ENCODE measurements at places on chromosomes 11 and 22. TPM values are rescaled to one million over a fixed set of nuclear protein-coding genes. Genes with fewer than 3 reads are reported as not detected.

XKR3 gene
- not detected for total RNA-seq

APLNR gene
- not detected for total RNA-seq

- DNase-seq, result no peak
Measured at GRCh38 chr22:46977656-46978343, 215.3 kb downstream of the TBC1D22A start.

OR5D13 gene
- not detected for total RNA-seq

GRCh38 chr22:26669060-26669481 lies 11.7 kb downstream of the MIAT start:
- DNase-seq, result peak; percentile 42

- DNase-seq, result no peak
Measured at GRCh38 chr11:125226706-125227105, 62.2 kb downstream of the PKNOX2 start.

DNA sequence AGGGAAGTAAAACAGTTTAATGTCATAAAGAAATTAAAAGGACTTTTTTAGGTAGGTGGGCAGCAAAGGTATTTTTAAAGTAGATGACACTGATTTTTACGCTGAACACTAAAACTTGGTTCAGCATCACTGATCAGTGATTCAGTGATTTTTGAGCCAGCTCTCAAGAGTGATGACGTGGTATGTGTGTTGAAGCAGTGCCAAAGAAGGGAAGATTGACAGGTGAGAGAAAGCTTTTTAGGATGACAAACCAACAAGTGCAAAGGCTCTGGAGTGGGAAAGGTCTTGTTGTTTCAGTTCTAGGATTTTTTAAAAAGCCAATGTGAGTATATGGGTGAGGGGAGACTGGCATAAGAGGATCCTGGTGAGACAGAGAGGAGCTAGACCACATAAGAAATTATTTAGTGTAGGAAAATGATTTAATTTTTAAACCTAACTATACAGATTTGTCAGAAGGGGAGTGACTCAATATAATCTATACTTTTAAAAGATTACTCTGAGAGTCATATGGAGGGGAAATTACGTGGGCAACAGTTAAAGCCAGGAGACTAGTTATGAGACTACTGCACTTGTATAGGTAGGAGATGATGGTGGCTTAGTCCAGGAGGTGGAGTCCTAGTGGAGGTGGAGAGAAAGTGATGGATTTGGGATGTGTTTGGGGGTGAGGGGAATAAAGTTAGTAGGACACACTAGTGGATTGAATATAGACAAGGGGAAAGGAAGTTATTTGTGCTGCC lies 17.6 kb upstream of the CALCB start:
- peak; percentile 52 for DNase-seq

DNA sequence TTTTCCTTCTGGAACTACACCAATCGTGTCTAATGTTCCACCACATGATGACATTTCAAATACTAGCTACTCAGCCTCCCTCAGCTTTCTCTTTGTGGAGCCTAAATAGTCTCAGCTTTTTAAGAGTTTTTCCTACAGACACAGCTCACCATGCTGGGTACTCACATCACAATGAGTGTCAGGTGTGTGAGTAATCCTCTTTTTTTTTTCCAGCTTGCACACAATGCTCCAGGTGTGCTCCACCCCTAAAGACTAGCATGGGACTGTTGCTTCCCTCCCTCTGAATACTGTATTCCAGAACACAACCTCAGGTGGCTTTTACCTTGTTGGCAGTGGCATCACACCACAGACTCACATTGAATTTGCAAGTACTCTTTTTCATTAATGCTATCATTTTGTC lies 11.7 kb downstream of the BTG4 start:
- no peak for DNase-seq

AASDHPPT gene
- total RNA-seq, result 32.6 TPM

DNA sequence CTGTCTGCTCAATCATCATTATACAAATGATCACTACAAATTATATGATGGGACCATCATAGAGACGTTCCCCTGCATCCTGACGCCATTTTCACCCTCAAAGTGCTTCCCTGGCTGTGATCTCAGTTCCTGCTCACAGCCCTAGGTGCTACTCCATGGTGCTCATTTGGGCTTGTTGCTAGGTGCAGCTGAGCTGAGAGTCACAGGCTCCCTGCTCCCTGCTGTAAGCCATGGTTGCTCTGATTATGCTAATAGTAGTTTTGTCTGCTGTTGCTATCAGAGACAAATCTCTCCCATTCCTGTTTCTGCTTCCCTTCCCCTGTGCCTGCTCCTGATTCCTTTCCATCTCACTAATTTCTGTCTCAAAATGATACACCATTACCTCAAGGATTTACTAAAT lies 474.3 kb downstream of the METTL15 start:
- no peak for DNase-seq

- no peak for DNase-seq
Measured at GRCh38 chr11:112334381-112334780, 73.7 kb upstream of the PLET1 start.

DNA sequence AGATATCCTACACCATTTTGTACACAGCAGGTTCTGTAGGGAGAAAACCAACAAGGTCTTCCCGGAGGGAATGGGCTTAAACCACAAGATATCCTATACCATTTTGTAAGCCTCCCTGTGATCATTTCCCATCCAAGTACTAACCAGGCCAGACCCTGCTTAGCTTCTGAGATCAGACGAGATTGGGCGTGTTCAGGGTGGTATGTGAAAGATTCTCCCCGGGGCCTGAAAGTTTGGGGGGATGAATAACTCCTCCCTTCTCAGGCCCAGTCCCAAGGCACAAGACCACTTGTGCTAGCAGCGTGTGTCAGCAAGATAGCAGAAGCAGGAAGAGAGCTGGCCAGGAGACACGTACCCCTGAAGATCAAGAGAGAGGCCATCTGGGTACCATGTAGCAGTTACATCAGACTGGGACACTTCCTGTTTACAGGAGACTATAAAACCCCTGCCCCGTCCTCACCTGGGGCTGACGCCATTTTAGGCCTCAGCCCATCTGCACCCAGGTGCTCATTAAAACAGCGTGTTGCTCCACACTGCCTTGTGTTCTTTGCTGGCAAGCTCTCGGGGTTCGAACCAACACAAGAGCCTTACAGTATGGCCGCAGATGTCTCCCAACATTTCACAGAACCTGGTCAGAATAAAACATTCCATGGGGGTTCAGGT lies 17.3 kb downstream of the MIF start:
- no peak for DNase-seq

- DNase-seq, result peak; percentile 62
Measured at GRCh38 chr11:92594251-92594650, 369.6 kb downstream of the FAT3 start.

- peak; percentile 20 for DNase-seq
Measured at GRCh38 chr22:36853407-36854099, 7.3 kb upstream of the NCF4 start.

GRCh38 chr11:66976028-66976467 lies 944 bp downstream of the C11orf86 start:
- no peak for DNase-seq

GRK3 gene
- 0.98 TPM for total RNA-seq

DNA sequence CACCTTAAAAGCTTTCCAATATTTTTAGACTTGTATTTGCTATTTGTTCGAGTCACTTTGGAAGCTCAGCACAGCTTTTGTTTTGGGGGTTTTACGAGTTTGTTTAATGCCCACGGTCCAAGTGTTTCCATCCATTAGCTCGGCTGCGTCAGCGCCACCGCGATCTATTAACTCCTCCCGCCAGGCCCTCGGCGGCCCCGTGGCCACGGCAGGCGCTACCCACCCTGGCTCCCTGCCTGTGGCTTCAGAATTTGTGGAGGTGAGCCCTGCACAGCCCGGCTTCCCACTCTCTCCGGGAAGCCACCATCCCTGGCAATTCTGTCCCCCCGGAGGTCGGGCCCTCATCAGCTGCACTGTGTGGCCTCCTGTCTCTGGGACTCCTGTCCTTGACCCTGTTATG lies 648.5 kb downstream of the BRD1 start:
- no peak for DNase-seq

FAM180B gene
- not detected for total RNA-seq

TRPC6 gene
- total RNA-seq, result not detected

- no peak for DNase-seq
Measured at GRCh38 chr11:45333001-45333971, 47.1 kb upstream of the SYT13 start.

HPX gene
- not detected for total RNA-seq

CABP7 gene
- total RNA-seq, result not detected

DNA sequence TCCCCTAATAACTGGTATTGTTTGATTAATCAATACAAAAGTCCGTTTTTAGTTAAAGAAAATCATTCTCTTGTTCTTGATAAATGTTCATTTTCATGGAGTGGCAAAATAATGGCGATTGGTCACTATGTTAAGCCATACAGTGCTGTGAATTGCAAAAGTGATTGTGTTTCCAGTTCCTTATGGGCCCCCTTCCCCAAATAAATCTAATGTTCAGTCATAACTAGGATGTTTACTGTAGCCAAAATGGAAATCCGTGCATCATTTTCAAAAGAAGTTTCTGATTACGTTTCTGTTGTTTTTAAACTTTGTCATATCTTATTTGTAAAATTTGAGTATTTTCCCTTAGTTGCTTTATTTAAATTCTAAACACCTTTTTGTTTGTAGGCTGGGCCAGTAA lies 845 bp downstream of the RBM7 start:
- DNase-seq, result no peak

- no peak for DNase-seq
Measured at GRCh38 chr11:126338346-126339055, 17.0 kb upstream of the ST3GAL4 start.

DNA sequence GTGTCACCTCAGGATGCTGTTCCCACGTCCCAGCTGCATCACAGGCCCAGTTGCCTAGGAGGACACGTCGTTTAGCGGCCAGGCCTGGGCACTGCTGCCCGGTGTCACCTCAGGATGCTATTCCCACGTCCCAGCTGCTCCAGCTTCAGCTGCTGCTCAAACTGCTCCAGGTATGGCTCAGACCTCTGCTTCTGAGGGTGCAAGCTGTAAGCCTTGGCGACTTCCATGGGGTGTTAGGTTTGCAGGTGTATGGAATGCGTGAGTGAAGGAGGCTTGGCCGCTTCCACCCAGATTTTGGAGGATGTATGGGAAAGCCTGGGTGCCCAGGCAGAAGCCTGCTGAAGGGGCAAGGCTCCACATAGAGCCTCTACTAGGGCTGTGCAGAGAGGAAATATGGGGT lies 205.3 kb upstream of the B3GAT1 start:
- DNase-seq, result no peak

PTPRCAP gene
- not detected for total RNA-seq

- DNase-seq, result no peak
Measured at GRCh38 chr11:41868606-41869005, 409.2 kb upstream of the LRRC4C start.

OR52B6 gene
- not detected for total RNA-seq

- DNase-seq, result no peak
Measured at GRCh38 chr11:116813781-116814471, 9.2 kb downstream of the APOA4 start.

GRCh38 chr11:17386331-17387084 lies 2.0 kb downstream of the KCNJ11 start:
- DNase-seq, result peak; percentile 27

DNA sequence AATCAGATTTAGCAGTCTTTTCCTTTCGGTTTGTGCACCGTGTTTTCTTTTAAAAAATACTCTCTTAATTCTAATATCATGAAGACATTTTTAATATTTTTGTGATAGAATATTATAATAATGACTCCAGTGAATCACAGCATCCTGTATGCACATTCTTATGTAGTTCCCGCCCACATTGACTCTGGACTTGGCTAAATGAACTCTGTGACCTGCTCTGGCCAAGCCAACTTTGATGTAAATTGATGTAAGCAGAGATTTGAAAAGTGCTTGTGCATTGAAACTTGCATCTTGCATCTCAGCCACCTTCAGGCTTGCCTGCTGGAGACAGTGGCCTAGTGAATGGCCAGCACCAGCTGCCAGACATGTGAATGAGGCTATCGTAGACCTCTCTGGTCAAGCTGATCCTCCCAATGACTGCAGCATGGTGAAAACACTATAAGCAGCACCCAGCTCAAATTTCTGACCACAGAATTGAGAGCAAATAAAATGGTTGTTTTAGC lies 29.2 kb upstream of the PGM2L1 start:
- no peak for DNase-seq

UCP3 gene
- not detected for total RNA-seq

- DNase-seq, result no peak
Measured at GRCh38 chr11:92845805-92846204, 123.6 kb upstream of the MTNR1B start.

GSTT2B gene
- 0.81 TPM for total RNA-seq

DNA sequence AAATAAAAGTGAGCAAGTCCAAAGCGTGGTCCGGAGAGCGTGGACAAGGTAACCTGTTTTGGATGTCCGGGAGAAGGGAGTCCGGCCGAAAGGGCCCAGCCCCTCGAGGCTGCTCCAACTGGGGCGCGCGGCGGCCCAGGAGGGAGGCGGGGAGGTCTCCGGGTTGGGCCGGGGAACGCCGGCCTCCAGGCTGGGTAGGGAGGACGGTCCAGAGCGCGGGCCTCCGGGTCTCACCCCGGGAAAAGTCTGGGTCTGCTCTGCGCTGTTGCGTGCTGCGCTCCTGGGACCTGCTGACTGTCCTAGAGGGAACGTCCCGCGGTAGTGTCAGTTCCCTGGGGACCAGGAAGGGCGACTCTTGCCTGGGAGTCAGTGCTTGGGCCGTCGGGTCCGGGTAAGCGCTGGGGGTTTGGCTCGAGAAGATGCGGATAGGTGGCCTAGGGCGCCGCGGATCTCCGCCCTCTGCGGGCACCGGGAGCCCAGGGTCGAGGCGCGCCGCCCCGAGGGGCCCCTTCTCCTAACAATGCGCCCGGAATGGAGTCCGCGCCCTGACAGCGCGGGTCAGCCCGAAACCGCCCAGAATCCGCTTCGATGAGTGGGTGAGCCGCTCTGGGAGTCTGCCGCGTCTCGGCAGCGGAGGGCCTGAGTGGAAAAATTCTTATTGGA lies 988 bp upstream of the FLI1 start:
- no peak for DNase-seq

GRCh38 chr22:23302171-23303002 lies 122.1 kb downstream of the BCR start:
- DNase-seq, result no peak

DNA sequence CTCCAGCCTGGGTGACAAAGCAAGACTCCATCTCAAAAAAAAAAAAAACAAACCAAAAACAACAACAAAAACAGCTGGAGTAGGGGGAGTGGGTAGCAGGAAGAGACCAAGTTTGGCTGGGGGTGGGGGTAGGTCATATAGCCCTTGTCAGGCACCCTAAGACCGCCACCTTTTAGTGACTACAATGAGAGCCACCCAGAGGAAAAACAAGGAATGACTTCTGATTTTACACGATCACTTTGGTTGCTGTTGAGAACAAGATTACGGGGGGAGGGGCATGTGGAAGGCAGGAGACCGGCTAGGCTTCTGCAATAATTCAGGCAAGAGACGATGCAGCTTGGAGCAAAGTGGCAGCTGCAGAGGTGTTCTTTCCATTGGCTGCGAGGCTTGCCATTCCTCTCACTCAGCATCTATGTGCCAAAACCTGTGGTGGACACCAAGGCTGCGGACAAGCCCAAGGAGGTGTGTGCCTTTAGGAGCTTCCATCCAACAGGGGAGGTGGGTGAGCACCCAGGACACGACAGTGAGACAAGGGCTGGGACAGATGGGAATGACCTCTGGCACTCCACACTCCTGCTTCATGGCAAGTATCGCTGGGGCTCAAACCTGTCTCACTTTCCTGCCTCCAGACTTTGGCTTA lies 1.7 kb downstream of the RPS19BP1 start:
- no peak for DNase-seq

HBE1 gene
- not detected for total RNA-seq

LRFN4 gene
- not detected for total RNA-seq

GRCh38 chr22:17684245-17684644 lies 45.7 kb downstream of the BCL2L13 start:
- no peak for DNase-seq

All from Caki2 (cell line).